ENCODE measurements at places on chromosomes 16 and 17.

DNA sequence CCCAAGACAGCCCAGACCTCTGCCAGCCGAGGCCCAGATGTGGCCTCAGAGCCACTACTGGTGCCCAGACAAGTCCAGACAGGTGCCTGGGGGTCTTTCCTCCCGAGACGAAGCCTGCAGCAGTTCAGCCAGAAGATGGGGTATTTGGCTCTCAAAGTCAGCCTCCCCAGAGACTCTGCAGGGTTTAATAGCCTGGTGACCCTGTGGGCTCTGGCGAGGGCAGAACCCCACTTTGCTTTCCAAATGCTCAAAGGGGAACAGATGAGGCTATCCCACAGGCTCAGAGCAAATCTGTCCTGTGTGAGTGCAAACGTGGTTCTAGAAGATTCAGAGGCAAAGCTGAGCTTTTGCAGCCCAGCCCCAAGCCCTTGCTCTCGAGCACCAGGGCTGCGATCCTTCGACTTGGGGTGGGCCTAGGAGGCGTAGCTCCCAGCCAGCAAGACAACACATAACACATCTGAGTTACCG lies 236.0 kb downstream of the MRTFB start:
- no peak for DNase-seq

DNA sequence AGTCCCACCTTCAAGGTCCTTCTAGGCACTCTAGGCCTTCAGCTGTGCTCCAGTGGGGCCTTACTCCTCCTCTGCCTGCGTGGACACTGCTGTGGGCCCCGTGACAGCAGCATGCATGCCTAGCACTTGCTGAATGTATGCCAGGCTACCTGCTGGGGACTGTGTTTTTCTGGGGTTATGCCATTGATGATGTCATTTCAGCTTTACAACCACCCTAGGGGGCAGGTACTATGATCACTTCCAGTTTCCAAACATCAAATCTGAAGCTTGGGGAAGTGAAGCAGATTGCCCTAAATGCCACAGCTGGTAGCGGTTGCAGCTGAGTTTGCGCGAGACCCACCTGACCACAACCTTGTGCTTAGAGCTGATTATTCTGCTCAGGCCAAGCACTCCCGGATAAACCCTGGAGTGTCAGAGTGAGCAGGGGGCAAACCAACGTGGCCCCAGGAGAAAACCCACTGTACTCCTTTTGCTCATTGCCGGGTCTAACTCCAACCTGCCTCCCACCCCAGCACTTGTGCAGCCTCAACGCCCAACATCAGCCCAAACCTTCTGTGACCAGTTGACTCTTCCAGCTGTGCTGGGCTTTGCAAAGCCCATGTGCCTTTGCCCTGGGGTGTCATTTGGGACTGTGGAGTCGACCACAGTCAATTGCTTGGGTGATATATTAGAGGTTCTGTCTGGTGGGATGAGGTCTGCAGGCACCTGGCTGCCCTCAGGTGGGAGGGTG lies 168.4 kb downstream of the ENGASE start:
- DNase-seq, result no peak

DNA sequence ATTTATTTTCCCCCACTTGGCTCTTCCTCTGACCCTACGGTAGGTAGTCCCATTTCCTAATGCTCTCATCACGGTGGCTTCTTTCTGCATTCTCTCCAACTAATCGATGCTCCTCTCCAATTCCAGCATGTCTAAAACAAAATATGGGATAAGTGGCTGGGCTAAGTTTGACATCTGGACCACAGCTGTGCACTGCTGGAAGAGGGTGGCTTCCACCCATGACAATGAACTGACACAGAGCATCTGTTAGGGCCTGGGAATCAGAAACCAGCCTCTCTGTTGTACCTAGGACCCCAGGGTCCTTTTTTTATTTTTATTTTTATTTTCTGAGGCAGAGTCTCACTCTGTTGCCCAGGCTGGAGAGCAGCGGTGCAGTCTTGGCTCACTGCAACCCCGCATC lies 29.0 kb upstream of the SLC39A11 start:
- no peak for DNase-seq

DNA sequence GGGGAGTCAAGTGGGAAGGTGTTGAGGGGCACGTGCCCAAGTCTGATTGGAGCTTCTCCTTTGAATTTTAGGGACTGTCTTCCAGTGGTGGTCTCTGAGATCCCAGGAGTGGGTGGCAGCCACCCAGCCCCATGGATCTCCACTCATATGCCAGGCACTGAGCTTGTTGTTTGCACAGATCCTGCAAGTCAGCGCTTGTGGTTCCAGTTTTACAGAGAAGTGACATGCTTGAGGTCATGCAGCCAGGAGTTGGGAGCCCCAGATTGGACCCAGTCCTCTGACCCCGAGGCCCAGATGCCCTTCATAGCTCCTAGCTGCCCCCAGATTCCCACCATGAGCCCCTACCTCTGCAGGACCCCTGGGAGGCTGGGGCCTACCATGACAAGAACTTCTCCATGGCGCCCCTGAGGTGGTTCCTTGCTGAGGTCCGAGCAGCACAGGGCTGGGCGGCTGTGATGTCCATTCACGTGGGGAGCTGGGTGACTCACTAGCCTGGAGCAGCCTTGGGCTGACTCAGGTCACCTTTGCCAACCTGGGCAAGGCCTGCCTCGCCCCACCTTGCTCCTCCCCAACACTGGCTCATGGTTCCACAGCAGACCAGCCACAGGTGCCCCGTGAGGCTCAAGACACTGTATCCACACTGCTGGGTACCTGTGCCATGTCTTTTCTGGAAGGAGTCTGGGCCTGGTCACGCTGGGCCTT lies 47.4 kb downstream of the RAI1 start:
- no peak for DNase-seq

DNA sequence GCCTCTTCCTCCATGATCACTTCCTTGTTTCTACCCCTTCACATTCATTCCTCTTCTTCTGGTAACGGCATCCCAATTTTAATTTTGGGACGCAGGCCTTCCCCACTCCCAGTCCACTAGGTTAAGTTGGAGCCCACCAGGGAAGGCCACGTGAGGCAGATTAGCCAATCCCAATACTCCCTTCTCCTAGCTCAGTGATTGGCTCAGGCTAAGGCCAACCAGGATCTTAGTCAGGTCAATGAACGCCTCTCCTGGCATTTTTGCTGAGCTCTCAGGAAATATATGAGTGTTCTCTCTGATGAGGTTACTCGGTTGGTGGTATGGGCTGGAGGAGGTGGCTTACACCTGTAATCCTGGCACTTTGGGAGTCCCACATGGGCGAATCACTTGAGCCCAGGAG lies 15.4 kb downstream of the SEZ6L2 start:
- DNase-seq, result no peak

DNA sequence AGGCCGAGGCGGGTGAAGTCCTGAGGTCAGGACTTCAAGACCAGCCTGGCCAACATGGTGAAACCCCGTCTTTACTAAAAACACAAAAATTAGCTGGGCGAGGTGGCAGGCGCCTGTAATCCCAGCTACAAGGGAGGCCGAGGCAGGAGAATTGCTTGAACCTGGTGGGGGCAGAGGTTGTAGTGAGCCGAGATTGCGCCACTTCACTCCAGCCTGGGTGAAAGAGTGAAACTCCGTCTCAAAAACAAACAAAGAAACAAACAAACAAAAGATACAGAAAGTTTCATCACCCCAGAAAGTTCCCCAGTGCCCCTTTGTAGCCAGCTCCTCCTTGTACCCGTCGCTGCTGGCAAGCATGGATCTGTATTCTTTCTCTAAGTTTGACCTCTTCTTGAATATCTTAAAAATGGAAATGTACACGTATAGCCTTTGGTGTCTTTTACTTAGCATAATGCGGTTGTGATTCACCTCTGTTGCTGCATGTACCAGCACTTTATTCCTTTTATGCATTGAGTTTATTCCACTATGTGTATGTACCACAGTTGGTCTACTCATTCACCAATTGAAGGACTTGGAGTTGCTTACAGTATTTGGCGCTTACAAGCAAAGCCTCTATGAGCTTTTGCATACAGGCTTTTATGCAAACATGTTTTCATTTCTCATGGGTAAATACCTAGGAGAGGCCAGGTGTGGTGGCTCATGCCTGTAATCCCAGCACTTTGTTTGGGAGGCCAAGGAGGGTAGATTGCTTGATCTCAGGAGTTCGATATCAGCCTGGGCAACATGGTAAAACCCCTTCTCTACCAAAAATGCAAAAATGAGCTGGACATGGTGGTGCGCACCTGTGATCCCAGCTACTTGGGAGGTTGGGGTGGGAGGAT lies 87.5 kb upstream of the CLEC18A start:
- DNase-seq, result no peak

DNA sequence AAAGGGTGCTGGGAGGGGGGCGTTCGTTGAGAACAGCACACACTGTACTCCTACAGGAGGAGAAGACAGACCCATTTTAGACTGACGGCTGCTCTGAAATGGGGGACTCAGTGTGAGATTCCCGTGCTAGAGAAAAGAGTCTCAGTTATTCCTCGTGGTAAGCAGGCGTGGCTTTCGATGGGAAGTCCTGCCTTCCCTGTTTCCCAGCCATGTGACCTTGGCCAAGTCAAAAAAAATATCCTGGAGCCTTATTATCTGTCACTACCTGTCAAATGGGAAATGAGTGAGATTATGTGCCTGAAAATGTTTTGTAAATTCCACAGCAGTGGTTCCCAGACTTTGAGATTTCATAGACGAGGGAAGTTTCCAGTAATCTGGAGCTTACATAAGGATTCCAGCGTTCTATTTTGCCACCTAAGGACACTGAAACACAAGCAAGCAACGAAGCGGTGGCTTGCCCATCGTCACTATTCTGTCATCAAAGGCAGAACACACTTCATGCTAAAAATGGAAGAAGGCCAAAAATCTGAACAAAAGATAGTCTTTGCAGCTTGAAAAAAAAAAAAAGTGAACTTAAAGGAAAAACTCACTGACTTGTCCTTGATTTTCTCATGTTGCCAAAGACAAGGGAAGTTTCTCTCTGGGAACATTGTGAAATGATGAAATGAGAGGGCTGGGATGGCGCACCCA lies 253.4 kb upstream of the RPL38 start:
- DNase-seq, result no peak

Measured in activated B cell treated with CpG ODN at 0.5 μM for 24 hours (primary cell).